ENCODE measurements at places on chromosomes 5 and 9. TPM values are rescaled to one million over a fixed set of nuclear protein-coding genes. Genes with fewer than 3 reads are reported as not detected.

DNA sequence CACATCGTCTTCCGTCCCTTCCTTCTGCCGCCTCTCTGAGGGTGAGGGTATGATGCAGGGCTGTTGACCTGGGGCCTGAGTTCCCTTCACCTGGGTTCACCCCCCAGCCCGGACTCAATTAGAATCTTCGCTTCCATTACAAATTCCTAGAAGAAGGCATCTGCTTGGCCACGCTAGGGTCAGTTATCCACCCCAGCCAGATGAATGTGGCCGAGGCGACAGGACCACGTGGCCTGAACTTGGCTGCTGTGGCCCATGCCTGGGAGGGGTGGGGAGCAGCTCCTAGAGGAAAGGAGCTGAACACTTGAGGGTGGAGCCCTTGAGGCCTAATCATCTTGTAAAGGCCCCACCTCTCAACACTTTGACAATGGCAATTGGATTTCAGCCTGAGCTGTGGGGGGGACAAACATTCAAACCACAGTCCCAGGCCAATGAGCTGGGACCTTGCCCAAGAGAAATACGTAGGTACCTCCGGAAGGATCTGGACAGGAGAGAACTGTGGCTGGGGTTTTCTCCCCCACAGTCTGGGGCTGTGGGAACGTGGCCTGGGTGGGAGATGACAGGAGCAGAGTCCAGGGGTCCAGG, 90.6 kb upstream of the ADAMTS2 start:
- H3K27ac ChIP-seq, result no peak overlapping the region
- H3K4me3 ChIP-seq, result no peak overlapping the region
- DNase-seq, result no peak
- H3K4me1 ChIP-seq, result no peaks in the 10 kb centered on the region
- H3K36me3 ChIP-seq, result no peaks in the 10 kb centered on the region
- no peaks in the 10 kb centered on the region for H3K27me3 ChIP-seq

- no peaks in the 10 kb centered on the region for H3K36me3 ChIP-seq
- no peak overlapping the region for H3K4me3 ChIP-seq
- no peak for DNase-seq
- peaks cover 10% of the 10 kb centered on the region for H3K4me1 ChIP-seq
- peak overlapping the region; percentile 47 for H3K27ac ChIP-seq
Measured at GRCh38 chr5:178335302-178336030, 102.9 kb upstream of the PHYKPL start.

- H3K27me3 ChIP-seq, result no peaks in the 10 kb centered on the region
- H3K4me1 ChIP-seq, result no peaks in the 10 kb centered on the region
- no peak for DNase-seq
- H3K36me3 ChIP-seq, result no peaks in the 10 kb centered on the region
Measured at GRCh38 chr9:13901176-13901575, 412.8 kb downstream of the NFIB start.

DNA sequence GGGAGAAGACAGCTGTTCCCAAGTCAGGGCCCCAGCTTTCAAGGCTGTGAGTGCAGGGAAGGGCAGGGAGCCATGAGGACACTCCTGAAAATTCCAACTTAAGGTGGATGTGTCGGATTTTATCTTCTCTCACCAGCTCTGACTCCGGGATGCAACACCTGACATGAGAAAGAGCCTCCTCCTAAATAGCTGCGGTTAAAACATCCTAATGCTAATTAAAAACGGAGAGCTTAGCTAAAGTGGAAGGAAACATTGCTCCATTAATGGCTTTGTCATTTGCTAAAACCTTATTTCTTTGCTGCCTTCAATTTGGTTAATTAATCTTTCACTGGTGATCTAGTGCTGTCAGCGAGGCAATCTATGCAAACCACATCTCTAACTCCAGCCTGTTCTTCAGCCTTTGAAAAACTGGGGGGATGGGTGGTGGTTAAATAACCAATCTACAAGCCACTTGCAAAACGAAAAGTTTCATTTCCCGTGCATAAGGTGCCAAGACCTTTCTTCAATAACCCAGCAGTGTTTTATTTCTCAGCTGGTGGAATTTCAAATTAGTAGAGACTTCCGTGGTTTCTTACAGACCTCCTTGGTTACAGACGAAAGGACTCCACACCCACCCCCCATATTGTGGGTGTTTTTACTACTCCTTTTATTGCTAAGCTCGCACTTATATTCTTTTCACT, 379.6 kb downstream of the MLLT3 start:
- H3K4me3 ChIP-seq, result no peak overlapping the region
- no peaks in the 10 kb centered on the region for H3K36me3 ChIP-seq
- no peaks in the 10 kb centered on the region for H3K4me1 ChIP-seq
- no peaks in the 10 kb centered on the region for H3K27me3 ChIP-seq
- H3K27ac ChIP-seq, result no peak overlapping the region

- no peak overlapping the region for H3K27ac ChIP-seq
- no peak overlapping the region for H3K4me3 ChIP-seq
- H3K27me3 ChIP-seq, result no peaks in the 10 kb centered on the region
- H3K4me1 ChIP-seq, result no peaks in the 10 kb centered on the region
- no peaks in the 10 kb centered on the region for H3K36me3 ChIP-seq
- DNase-seq, result no peak
Measured at GRCh38 chr9:81092057-81092456, 597.3 kb downstream of the TLE1 start.

- DNase-seq, result no peak
- no peak overlapping the region for H3K4me3 ChIP-seq
- H3K27ac ChIP-seq, result no peak overlapping the region
- H3K27me3 ChIP-seq, result no peaks in the 10 kb centered on the region
- H3K4me1 ChIP-seq, result no peaks in the 10 kb centered on the region
- no peaks in the 10 kb centered on the region for H3K36me3 ChIP-seq
Measured at GRCh38 chr5:175606409-175606808, 51.5 kb upstream of the HRH2 start.

DNA sequence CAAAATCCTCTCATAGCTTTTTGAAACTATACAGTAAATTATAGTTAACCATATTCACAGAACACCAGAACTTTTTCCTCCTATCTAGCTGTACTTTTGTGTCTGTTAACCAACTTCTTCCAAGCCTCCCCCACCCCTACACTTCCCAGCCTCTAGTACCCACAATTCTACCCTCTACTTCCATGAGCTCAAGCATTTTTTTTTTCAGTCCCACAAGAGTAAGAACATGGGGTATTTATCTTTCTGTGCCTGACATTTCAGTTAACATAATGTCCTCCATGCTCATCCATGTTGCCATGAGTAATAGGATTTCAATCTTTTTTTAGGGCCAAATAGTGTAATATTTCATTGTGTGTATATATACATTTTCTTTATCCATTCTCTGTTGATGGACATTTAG, 128.3 kb upstream of the MAN2A1 start:
- no peaks in the 10 kb centered on the region for H3K36me3 ChIP-seq
- no peak overlapping the region for H3K27ac ChIP-seq
- H3K27me3 ChIP-seq, result no peaks in the 10 kb centered on the region

- no peak overlapping the region for H3K4me3 ChIP-seq
- H3K27ac ChIP-seq, result no peak overlapping the region
- H3K4me1 ChIP-seq, result peaks cover 4% of the 10 kb centered on the region
- DNase-seq, result no peak
- no peaks in the 10 kb centered on the region for H3K27me3 ChIP-seq
Measured at GRCh38 chr5:123813937-123814624, 302.1 kb downstream of the CSNK1G3 start.

DNA sequence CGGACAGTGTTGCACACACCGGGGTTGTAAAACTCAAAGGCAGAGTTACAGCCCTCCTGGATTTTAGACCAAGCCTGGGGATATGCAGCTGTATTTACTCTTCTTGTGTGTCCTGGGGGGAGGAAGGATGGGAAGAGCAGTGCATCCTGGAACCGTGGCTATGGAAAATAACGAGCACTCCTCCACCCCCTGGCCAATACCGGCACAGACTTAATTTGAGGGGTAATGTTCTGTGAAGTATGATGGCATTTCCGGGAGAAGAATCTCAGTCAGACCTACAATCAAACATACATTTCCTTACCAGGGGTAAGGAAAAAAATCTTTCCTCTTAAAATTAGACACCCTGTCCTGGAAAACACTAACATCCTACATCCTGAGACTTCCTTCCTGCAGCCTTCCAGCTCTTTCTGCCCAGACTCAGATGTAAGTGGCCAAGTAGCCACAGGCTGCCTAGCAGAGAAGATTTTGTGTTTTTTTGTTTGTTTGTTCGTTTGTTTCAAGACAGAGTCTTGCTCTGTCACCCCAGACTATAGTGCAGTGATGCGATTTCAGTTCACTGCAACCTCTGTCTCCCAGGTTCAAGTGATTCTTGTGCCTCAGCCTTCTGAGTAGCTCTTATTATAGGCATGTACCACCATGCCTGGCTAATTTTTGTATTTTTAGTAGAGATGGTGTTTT, 11.0 kb upstream of the ERMP1 start:
- DNase-seq, result no peak
- H3K27me3 ChIP-seq, result no peaks in the 10 kb centered on the region
- no peak overlapping the region for H3K27ac ChIP-seq
- peaks cover 8% of the 10 kb centered on the region for H3K4me1 ChIP-seq
- H3K4me3 ChIP-seq, result no peak overlapping the region

DNA sequence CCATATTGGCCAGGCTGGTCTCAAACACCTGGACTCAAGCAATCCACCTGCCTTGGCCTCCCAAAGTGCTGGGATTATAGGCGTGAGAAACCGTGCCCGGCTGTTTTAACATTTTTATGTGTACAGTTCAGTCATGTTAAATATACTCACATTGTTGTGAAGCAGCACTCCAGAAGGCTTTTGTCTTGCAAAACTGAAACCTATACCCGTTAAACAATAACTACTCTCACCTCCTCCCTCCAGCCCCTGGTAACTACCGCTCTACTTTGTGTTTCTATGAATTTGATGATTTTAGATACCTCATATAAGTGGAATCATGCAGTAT, 23.1 kb upstream of the SHB start:
- DNase-seq, result no peak
- H3K4me1 ChIP-seq, result peaks cover 3% of the 10 kb centered on the region
- no peak overlapping the region for H3K4me3 ChIP-seq
- H3K27me3 ChIP-seq, result no peaks in the 10 kb centered on the region
- no peak overlapping the region for H3K27ac ChIP-seq

DNA sequence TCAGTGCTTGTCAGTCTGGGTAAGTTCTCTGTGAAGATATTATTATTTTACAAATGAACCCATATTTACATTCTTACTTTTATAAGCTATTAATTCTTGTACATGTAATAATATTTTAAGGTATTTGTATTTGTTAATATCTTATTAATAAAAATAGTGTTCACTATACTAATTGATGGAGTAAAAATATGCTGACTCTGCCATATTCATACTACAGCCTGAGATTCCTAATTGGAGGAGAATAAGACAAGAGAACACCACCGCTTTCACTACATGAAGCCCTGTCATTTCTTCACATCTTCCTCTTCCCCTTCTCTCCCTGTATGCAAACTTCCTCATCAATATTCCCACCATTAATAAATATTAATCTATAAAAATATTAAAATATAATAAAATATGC, 167.6 kb upstream of the TUSC1 start:
- no peaks in the 10 kb centered on the region for H3K4me1 ChIP-seq
- H3K4me3 ChIP-seq, result no peak overlapping the region
- no peaks in the 10 kb centered on the region for H3K36me3 ChIP-seq
- H3K27ac ChIP-seq, result no peak overlapping the region
- no peaks in the 10 kb centered on the region for H3K27me3 ChIP-seq

DNA sequence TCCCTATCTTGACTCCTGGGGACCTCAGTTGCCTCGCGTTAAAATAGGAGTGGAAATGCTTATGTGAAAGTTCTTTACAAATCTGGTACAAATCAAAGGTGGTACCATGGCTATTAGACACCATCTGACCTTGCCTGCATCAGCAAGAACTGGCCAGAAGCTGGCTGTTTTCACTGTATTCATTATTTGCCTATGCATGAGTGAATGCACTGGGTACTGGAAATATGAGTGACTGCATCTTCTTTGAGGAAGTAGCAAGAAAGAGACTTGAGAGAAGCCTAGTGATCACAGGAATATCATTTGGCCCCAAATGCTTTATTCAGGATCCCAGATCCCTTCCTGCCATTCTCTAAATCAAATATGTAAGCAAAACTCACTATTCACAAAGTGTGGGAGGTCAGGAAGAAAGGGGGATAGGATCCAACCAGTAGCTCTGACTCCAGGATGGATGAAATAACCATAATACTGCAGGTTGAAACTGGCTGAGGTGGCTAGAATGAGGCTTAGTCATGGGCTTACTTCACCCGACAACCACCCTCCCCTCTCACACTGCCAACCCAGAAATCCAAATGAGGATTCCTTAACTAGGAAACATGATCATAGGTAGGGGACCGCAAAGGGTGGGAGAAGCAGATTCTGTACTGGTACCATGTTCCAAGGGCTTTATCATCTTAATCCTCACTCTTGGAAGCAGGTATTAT, 56.7 kb downstream of the FAM114A2 start:
- H3K27me3 ChIP-seq, result no peaks in the 10 kb centered on the region
- H3K4me1 ChIP-seq, result no peaks in the 10 kb centered on the region
- no peak for DNase-seq
- H3K36me3 ChIP-seq, result no peaks in the 10 kb centered on the region

DNA sequence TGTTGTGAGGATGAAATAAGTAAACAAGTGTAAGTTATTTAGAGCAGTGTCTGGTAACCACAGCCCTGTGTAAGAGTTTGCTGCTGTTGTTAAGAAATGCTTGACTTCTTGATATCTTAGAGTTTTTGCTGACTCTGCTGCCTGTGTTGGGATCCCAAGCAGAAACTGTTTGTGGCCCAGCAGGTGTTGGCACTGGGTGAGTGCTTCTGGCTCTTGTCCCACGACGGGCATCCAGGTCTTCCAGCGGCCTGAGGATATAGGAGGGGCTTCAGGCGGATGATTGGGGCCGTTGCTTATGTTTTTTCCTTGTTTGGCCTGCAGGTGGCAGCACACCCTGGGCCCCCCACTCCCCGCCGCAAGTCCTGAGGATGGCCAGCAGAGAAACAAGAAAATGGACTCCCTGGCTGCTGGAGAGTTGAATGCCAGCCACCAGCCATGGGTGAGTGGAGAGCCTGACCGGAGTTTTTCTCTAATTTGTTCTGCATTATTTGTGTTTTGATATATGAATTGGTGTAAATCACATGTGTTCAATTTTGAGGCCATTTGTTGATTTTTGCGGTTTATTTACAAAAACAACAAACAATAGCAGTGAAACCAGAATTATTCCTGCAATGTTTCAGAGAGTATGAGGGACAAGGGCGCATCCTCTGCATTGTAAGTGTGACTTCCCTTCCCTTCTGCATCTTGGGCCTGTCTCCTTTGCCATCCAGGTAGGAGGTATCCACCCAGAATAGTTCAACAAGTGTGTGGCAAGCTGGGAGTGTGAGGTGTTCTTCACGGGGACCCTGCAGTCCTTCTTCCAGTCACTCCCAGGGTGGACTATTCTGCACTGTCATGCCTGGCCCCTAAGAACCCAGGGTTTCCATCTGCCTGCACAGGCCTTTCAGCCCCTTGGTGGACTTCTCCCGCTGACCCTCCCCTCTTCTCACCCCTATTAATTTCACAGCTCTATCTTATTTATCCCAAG, 50.3 kb downstream of the SLC22A5 start:
- H3K4me1 ChIP-seq, result peaks cover 13% of the 10 kb centered on the region
- no peaks in the 10 kb centered on the region for H3K27me3 ChIP-seq
- peak; percentile 74 for DNase-seq
- peak overlapping the region; percentile 58 for H3K27ac ChIP-seq
- H3K4me3 ChIP-seq, result no peak overlapping the region

GRCh38 chr9:77710316-77710715, 62.2 kb upstream of the GNA14 start:
- H3K4me3 ChIP-seq, result no peak overlapping the region
- H3K27ac ChIP-seq, result no peak overlapping the region
- no peaks in the 10 kb centered on the region for H3K4me1 ChIP-seq
- H3K27me3 ChIP-seq, result no peaks in the 10 kb centered on the region
- no peak for DNase-seq
- no peaks in the 10 kb centered on the region for H3K36me3 ChIP-seq

Gene RPS14
- 639 TPM for total RNA-seq

Gene LRRTM2
- total RNA-seq, result 0.07 TPM

Measured in right lobe of liver (tissue), 6 donors.